ENCODE measurements at places on chromosomes 16 and 17. TPM values are rescaled to one million over a fixed set of nuclear protein-coding genes. Genes with fewer than 3 reads are reported as not detected.

Gene KRTAP9-8
- polyA plus RNA-seq: not detected

Gene NOS2
- 2.8 TPM for polyA plus RNA-seq

Gene NPW
- 1.8 TPM for polyA plus RNA-seq

Gene NUP88
- polyA plus RNA-seq: 48.5 TPM

Gene C16orf87
- polyA plus RNA-seq: 31.4 TPM

Gene CDK10
- 53.5 TPM for polyA plus RNA-seq

Gene SPDYE4
- polyA plus RNA-seq: 0.78 TPM

Gene UBE2G1
- 70.7 TPM for polyA plus RNA-seq

Gene CD300H
- polyA plus RNA-seq: 0.32 TPM

Gene CCL15
- not detected for polyA plus RNA-seq

Gene CCL3
- 6.2 TPM for polyA plus RNA-seq
